Caco-2 (cell line): ENCODE measurements at places on chromosomes 5 and 9. TPM values are rescaled to one million over a fixed set of nuclear protein-coding genes. Genes with fewer than 3 reads are reported as not detected.
A peak's percentile ranks its signal among the peaks of the same experiment; 100 is the strongest.

- H3K36me3 ChIP-seq: no peaks in the 10 kb centered on the region
- no peak overlapping the region for H3K27ac ChIP-seq
- H3K27me3 ChIP-seq: no peaks in the 10 kb centered on the region
- DNase-seq: no peak
- H3K4me3 ChIP-seq: no peak overlapping the region
- H3K4me1 ChIP-seq: peaks cover 11% of the 10 kb centered on the region; the same call in 1 of the 2 replicates
Measured at GRCh38 chr5:148085977-148086705, 22.4 kb downstream of the SPINK5 start.

DNA sequence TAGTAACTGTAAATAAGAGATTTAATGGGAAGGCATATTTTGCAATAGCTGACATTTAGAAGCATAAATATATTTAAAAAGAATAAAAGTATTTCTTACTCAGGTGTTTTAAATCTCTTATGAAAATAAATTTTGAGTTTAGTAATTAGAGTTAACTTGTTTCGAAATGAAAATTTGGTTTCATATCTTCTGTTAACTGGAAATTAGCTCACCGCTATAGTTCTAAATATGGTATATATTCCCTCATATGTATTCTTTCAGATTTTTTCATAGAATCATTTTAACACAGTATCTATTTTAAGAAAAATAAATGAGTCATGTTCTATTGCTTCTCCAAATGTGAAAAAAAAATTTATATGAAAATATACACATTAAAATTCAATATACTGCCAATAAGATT is 434.1 kb downstream of the DTWD2 start:
- H3K4me3 ChIP-seq: no peak overlapping the region
- peaks cover 4% of the 10 kb centered on the region; the same call in 1 of the 2 replicates for H3K4me1 ChIP-seq
- H3K36me3 ChIP-seq: no peaks in the 10 kb centered on the region
- no peak for DNase-seq

DNA sequence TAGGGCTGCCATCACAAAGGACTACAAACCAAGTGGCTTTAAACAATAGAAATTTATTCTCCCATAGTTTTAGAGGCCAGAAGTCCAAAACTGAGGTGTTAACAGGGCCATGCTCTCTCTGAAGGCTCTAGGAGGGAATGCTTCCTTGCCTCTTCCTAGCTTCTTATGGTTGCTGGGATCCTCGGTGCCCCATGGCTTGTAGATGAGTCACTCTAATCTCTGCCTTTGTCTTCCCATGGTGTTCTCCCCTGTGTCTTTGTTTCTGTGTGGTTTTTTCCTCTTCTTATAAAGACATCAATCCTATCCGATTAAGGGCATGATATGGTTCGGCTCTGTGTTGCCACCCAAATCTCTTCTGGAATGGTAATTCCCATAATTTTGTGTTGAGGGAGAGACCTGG is 178.8 kb upstream of the NREP start:
- no peak overlapping the region for H3K4me3 ChIP-seq
- H3K27ac ChIP-seq: no peak overlapping the region
- no peaks in the 10 kb centered on the region for H3K36me3 ChIP-seq

GRCh38 chr5:174723979-174724483 is 351 bp upstream of the MSX2 start:
- no peaks in the 10 kb centered on the region for H3K36me3 ChIP-seq
- H3K4me3 ChIP-seq: peak overlapping the region; percentile 32
- H3K27ac ChIP-seq: peak overlapping the region; percentile 91
- DNase-seq: peak; percentile 50
- H3K27me3 ChIP-seq: no peaks in the 10 kb centered on the region

- H3K4me3 ChIP-seq: no peak overlapping the region
- H3K27ac ChIP-seq: no peak overlapping the region
- no peaks in the 10 kb centered on the region for H3K4me1 ChIP-seq
- no peak for DNase-seq
- H3K36me3 ChIP-seq: no peaks in the 10 kb centered on the region; the same call in 1 of the 2 replicates
Measured at GRCh38 chr5:115639377-115639776, 13.5 kb upstream of the TMED7 start.

GRCh38 chr9:106082621-106083020 is 388.3 kb downstream of the TMEM38B start:
- no peak overlapping the region for H3K27ac ChIP-seq
- no peaks in the 10 kb centered on the region for H3K27me3 ChIP-seq
- no peak for DNase-seq
- H3K4me3 ChIP-seq: no peak overlapping the region
- no peaks in the 10 kb centered on the region for H3K36me3 ChIP-seq
- H3K4me1 ChIP-seq: peaks cover 7% of the 10 kb centered on the region; the same call in 1 of the 2 replicates

Gene RUFY1
- 33.4 and 36.3 TPM in 2 replicates for total RNA-seq
